ENCODE measurements at places on chromosomes 3 and 15.

DNA sequence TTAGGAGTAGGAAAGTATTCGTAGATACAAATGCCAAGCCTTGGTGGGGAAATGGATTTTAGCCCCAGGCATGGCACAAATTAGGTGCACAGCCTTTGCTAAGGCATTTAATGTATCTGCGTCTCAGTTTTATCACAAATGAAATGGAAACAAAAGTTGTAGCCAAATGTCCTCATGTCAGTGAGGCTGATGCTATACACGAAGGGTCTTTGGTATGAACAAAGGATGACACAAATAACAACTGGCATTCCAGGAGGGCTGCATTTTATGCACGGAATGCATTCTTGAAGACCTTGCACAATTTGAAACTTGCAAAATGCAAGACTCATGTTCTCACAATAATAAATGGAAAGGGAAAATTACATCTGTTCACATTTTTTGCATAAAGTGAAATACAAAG, 181.9 kb downstream of the SV2B start:
- no peak for DNase-seq

GRCh38 chr3:195763076-195763830, 42.5 kb downstream of the MUC20 start:
- DNase-seq = no peak

- DNase-seq = no peak
Observed at GRCh38 chr3:51751287-51751686, 27.8 kb downstream of the IQCF6 start.

DNA sequence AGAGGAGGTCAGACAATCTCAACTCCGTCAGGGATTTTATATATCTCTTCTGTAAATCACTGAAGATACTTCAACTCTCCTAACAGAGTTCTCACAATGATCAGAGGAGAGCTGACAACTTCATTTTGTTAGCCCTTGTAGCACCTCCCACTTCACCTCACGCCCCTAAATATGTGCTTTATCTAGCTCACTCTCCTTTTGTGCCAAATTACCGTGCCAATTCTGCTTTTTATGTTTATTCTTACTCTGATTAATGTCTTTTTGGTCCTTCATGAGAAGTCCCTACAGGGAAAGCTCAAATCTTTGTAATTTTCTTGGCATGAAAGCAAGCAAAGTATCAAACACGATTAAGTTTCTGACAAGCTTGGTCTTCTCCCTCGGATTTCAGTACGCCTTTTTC, 636.1 kb upstream of the NAALADL2 start:
- DNase-seq = no peak

DNA sequence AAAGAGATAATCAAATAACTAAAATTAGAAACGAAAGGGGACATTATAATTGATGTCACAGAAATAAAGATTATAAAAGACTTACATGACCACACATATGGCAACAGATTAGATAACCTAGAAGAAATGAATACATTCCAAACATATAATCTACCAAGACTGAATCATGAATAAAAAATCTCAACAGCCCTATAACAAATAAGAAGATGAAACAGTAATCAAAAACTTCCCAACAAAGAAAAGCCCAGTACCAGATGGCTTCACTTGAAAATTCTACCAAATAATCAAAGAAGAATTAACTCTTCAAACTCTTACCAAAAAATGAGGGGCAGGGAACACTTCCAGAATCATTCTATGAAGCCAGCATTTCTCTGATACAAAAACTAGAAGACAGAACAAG, 11.8 kb downstream of the TOP2B start:
- no peak for DNase-seq

- no peak for DNase-seq
Observed at GRCh38 chr3:1969281-1969680, 129.4 kb upstream of the CNTN4 start.

- no peak for DNase-seq
Observed at GRCh38 chr3:129577366-129577765, 29.1 kb downstream of the PLXND1 start.

DNA sequence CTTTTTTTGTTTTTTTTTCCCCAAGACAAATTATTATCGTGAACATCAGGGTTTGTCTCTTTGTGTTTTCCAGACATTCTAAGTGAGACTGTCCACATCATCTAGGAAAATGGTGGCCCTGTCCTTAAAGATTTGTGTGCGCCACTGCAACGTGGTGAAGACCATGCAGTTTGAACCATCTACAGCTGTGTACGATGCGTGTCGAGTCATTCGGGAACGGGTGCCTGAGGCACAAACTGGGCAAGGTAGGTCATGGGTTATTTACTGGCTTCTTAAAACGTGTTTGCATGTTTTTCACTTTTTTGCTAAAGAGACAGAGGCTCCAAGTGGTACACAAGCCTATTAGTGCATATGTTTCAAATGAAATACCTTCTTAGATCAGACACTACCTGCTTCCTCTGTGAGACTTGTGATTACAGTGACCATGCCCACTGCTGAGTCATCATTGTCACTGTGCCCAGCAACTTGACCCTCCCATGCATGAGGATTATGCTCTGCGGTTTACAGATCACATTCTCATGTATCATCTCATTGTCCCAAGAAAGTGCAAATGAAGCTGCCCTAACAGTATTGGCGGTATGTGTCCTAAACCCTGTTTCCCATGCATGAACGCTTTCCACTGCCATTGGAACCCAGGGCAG, 395.2 kb upstream of the TPM1 start:
- no peak for DNase-seq

DNA sequence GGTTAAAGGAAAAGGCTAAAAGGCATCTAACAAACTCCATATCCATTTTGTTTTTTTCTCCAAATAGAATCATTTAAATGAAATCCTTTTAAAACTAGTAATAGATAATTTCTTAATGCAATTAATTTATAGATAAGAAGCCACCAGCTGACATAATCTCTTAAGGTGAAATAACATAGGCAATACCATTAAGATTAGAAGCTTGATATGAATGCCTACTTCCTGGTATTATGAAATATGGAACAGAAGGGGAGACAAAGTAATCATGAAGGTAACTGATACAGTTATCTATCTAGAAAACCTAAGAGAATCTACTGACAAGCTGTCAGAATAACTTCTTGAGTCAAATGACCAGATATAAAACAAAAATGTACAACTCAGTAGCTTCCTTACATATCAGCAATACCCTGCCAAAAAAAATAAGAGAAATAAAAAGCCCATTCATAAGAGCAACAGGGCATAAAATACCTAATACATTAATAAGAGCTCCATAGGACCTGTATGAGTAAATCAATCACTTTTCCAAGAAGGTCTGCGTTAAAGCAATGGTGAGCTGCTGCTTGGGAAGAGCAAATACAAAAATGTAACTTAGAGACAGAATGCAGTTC, 10.7 kb downstream of the EHD4 start:
- DNase-seq = no peak

- no peak for DNase-seq
Observed at GRCh38 chr3:160556141-160556540, 9.2 kb downstream of the KPNA4 start.
